Tibial nerve (tissue), 4 donors: ENCODE measurements at places on chromosomes 2 and 18. TPM values are rescaled to one million over a fixed set of nuclear protein-coding genes. Genes with fewer than 3 reads are reported as not detected.
A peak's percentile ranks its signal among the peaks of the same experiment; 100 is the strongest.

GRCh38 chr18:37565977-37566478 lies 430 bp upstream of the CELF4 start:
- no peak overlapping the region for H3K27ac ChIP-seq
- H3K36me3 ChIP-seq, result no peaks in the 10 kb centered on the region
- H3K4me3 ChIP-seq, result peak overlapping the region; percentile 39
- H3K27me3 ChIP-seq, result no peaks in the 10 kb centered on the region

- no peak overlapping the region for H3K4me3 ChIP-seq
- DNase-seq, result no peak
- H3K36me3 ChIP-seq, result no peaks in the 10 kb centered on the region
- H3K27me3 ChIP-seq, result no peaks in the 10 kb centered on the region
- no peak overlapping the region for H3K27ac ChIP-seq
- no peaks in the 10 kb centered on the region for H3K4me1 ChIP-seq
Measured at GRCh38 chr2:114550364-114550763, 107.9 kb downstream of the DPP10 start.

DNA sequence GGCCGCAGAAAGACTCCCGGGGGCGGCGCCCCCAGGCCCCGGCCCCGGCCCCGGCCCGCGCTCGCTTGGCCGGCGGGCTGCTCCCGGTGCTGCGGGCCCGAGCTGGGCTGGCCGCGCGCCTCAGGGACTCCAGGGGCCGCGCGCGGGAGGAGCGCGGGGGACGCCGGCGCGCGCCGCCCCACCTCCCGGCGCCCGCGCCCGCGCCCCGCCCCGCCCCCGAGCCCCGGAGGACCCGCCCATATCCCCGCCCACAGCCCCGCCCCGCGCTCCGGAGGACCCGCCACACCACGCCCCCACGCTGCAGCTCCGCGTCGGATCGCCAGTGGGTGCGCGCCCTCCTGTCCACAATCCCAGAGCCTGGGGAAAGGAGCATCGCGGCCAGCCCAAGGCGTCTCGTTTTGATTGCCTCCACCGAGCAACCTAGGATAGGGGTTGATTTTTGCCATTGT lies at the start of gene PARD6G:
TSS of gene PARD6G (minus strand) at position 122 of the 449 bp plus-strand sequence. CDS start 166 bp downstream, outside the sequence.
- H3K4me3 ChIP-seq, result peak within 1 kb of the TSS; percentile 94
- H3K4me1 ChIP-seq, result peaks cover 6% of the 10 kb centered on the region
- no peaks in the 10 kb centered on the region for H3K27me3 ChIP-seq
- peak within 1 kb of the TSS; percentile 50 for H3K27ac ChIP-seq
- H3K36me3 ChIP-seq, result no peaks in the 10 kb centered on the region

CGREF1 gene
- 2.8 TPM for total RNA-seq

GRCh38 chr2:219230059-219230540 lies 494 bp downstream of the ANKZF1 start:
- peak overlapping the region; percentile 64 for H3K4me3 ChIP-seq
- H3K4me1 ChIP-seq, result peaks cover 13% of the 10 kb centered on the region
- H3K27ac ChIP-seq, result peak overlapping the region; percentile 97
- H3K27me3 ChIP-seq, result no peaks in the 10 kb centered on the region
- H3K36me3 ChIP-seq, result peaks cover 24% of the 10 kb centered on the region
- no peak for DNase-seq

IL36RN gene
- not detected for total RNA-seq

- peaks cover 20% of the 10 kb centered on the region for H3K4me1 ChIP-seq
- H3K36me3 ChIP-seq, result no peaks in the 10 kb centered on the region
- DNase-seq, result no peak
- no peak overlapping the region for H3K4me3 ChIP-seq
Measured at GRCh38 chr2:177271981-177272666, 7.6 kb upstream of the NFE2L2 start.

G6PC2 gene
- total RNA-seq, result not detected

DNA sequence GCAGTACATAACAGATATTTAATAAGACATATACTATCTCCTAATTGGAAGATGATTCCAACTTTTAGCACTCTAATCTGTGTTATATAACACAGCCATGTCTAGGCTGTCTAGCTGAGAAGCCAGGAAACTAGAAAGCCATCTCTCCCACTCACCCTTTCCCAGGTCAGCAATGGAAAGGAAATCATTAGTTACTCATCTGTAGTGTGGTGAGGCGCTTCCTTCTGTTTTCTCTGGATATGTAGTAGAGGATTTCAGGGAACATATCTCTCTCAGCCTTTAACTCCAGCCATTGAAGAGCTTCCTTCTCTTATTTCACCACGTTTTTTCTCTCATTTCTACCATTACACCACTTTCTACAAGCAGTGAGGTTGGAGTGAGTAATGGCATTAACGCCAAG lies 19.4 kb downstream of the RBBP8 start:
- no peaks in the 10 kb centered on the region for H3K27me3 ChIP-seq
- DNase-seq, result no peak
- no peak overlapping the region for H3K27ac ChIP-seq

SATB2 gene
- total RNA-seq, result 19.0 TPM

UCN gene
- total RNA-seq, result 14.9 TPM

DNA sequence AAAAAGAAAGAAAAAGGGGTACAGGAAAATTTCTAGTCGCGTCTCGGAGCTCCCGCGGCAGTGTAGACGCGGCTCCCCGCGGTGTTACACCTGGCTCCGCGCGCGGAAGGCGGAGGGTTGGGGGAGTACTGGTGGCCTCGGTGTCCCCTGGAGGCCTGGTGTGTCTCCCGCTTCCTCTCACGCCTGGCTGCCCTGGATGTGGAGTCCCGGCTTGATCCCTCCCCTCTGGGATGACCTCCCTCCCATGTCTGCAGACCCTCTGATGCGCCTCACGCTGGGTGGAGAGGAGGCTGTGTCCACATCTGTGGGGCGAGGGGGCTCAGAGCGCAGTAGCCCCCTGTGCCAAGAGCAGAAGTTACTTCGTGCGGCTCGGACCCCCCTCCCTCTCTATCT lies 1.2 kb downstream of the KIF5C start:
- H3K4me1 ChIP-seq, result peaks cover 16% of the 10 kb centered on the region
- peak overlapping the region; percentile 43 for H3K4me3 ChIP-seq
- DNase-seq, result no peak

GRCh38 chr2:176421297-176422050 lies 152.2 kb downstream of the MTX2 start:
- no peaks in the 10 kb centered on the region for H3K4me1 ChIP-seq
- H3K36me3 ChIP-seq, result no peaks in the 10 kb centered on the region
- no peaks in the 10 kb centered on the region for H3K27me3 ChIP-seq

DNA sequence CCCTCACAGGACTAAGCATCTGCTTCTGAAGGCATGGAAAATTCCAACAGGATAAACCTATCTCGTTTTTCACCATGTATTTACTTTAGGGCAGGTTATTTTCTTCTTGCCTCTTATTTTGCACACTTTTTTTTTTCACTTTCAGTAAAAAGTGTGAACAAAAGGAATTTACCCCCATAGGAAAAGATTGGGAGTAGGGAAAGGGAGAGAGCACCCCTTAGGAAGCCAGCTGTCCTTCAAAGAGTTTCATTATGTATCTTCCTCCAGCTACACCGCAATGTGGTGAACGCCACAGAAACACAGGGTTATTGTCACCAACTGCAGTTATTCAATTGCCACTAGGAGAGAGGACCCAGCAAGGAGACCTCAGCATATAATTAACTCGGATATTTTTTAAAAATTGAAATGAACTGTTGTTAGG lies 286.2 kb upstream of the VRK2 start:
- no peak for DNase-seq
- no peak overlapping the region for H3K27ac ChIP-seq
- no peaks in the 10 kb centered on the region for H3K27me3 ChIP-seq
- no peaks in the 10 kb centered on the region for H3K36me3 ChIP-seq

- H3K27me3 ChIP-seq, result no peaks in the 10 kb centered on the region
- no peaks in the 10 kb centered on the region for H3K4me1 ChIP-seq
- H3K36me3 ChIP-seq, result no peaks in the 10 kb centered on the region
Measured at GRCh38 chr2:106703161-106703560, 182.8 kb downstream of the ST6GAL2 start.

TGFA gene
- 10.9 TPM for total RNA-seq

CCDC178 gene
- total RNA-seq, result 0.78 TPM

GRCh38 chr18:67305466-67305865 lies 211.1 kb downstream of the DSEL start:
- no peaks in the 10 kb centered on the region for H3K27me3 ChIP-seq
- no peak overlapping the region for H3K4me3 ChIP-seq
- H3K4me1 ChIP-seq, result no peaks in the 10 kb centered on the region
- no peaks in the 10 kb centered on the region for H3K36me3 ChIP-seq

DNA sequence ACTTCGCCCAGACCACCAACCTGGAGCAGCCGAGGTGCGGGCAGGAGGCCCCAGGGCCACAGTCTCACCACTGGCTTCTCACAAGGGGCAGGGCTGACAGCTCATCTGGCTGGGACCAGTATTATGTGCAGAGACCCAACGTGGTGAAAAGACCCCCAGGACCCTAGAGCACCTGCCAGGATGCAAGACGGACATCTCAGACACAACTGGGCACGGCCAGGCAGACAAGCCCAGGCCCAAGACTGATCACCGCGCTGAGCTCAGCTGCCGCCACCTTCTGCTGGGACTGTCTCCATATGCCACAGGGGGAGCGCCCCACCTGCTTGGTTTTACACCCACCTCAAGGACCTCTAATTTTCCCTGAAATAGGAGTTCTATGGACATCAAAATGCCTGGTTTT lies 23.2 kb downstream of the HDAC4 start:
- no peak overlapping the region for H3K27ac ChIP-seq
- H3K27me3 ChIP-seq, result no peaks in the 10 kb centered on the region
- no peaks in the 10 kb centered on the region for H3K4me1 ChIP-seq
- no peak overlapping the region for H3K4me3 ChIP-seq
- H3K36me3 ChIP-seq, result peaks cover 27% of the 10 kb centered on the region

DNA sequence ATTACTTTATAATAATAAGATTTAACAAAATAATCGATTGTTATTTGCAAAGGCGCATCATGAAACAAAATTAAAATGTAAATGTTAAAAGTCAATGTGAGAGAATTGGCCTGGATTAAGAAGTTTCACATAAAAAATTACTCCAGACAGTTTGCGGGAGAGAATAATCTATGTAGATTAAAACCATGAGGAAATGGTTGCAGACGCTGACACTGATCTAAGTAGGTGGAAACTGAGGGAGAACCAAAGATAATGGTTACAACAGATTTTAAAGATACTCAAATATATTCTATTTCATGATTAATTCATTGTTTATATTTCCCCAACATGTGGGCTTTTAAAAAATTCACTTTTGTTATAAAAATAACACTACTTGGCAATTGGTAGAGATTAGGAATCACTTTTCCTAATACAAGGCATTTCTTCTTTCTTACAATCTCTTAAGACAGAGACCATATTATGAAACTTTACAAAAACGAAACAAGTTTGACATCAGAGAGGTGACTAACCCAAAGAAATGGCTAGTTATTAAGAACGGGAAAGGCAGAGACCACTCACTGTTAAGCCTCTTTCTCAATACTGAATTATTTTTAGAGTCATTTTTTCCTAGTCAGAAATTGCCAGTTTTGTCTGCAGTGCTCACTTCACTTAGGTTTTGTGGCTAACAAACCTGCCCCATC lies 1.6 kb downstream of the KANSL1L start:
- no peaks in the 10 kb centered on the region for H3K36me3 ChIP-seq
- peak overlapping the region; percentile 100 for H3K27ac ChIP-seq
- peak overlapping the region; percentile 53 for H3K4me3 ChIP-seq
- peaks cover 4% of the 10 kb centered on the region for H3K4me1 ChIP-seq
- H3K27me3 ChIP-seq, result no peaks in the 10 kb centered on the region
- no peak for DNase-seq

GRCh38 chr2:47078541-47079482 lies 76.3 kb downstream of the STPG4 start:
- no peaks in the 10 kb centered on the region for H3K27me3 ChIP-seq
- no peak for DNase-seq
- peaks cover 7% of the 10 kb centered on the region for H3K36me3 ChIP-seq
- H3K27ac ChIP-seq, result peak overlapping the region; percentile 89
- no peak overlapping the region for H3K4me3 ChIP-seq

DNA sequence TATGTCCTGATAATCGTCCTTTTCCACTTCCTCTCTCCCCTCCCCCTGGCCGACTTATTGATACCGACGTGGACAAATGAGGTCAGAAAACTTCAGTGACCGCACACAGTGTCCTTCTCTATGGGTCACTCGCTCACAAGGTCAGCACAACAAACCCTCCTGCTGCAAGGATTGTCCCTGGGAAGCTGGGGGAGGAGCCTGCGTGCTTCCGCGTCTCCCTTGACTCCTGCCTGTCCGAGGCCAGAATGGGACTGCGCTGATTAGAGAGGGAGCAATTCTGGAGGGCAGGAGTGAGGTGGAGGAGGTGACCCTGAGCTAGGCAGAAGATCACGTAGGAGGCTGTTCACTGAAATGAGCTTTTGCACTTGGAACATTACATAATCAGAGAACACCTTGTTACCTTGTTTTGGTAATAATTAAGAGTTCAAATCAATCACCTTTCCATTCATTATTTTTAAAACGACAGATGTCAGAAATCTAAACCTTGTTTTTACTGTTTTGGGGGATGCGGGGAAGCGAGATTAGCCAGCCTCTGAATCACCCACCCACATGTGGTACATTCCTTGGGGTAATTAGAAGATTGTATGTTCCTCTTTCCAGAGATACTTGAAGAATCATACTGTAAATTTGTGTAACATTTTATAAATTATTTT lies 70.6 kb downstream of the CTAGE1 start:
- H3K4me3 ChIP-seq, result no peak overlapping the region
- no peak overlapping the region for H3K27ac ChIP-seq
- peaks cover 37% of the 10 kb centered on the region for H3K27me3 ChIP-seq
- H3K4me1 ChIP-seq, result peaks cover 44% of the 10 kb centered on the region
- no peaks in the 10 kb centered on the region for H3K36me3 ChIP-seq

- no peak overlapping the region for H3K4me3 ChIP-seq
- H3K27ac ChIP-seq, result no peak overlapping the region
- H3K27me3 ChIP-seq, result no peaks in the 10 kb centered on the region
- H3K4me1 ChIP-seq, result no peaks in the 10 kb centered on the region
- no peak for DNase-seq
- H3K36me3 ChIP-seq, result no peaks in the 10 kb centered on the region
Measured at GRCh38 chr2:75932996-75933395, 222.3 kb upstream of the GCFC2 start.

PSMA8 gene
- total RNA-seq, result not detected

RFX8 gene
- total RNA-seq, result 5.1 TPM

GRCh38 chr2:26245231-26245732 lies 543 bp downstream of the HADHB start:
- H3K27me3 ChIP-seq, result no peaks in the 10 kb centered on the region
- peak overlapping the region; percentile 91 for H3K4me3 ChIP-seq
- H3K4me1 ChIP-seq, result peaks cover 63% of the 10 kb centered on the region
- no peaks in the 10 kb centered on the region for H3K36me3 ChIP-seq

GRCh38 chr18:68233018-68233417 lies 481.9 kb downstream of the TMX3 start:
- H3K27ac ChIP-seq, result no peak overlapping the region
- DNase-seq, result no peak
- H3K27me3 ChIP-seq, result no peaks in the 10 kb centered on the region
- H3K36me3 ChIP-seq, result no peaks in the 10 kb centered on the region
- no peaks in the 10 kb centered on the region for H3K4me1 ChIP-seq

DNA sequence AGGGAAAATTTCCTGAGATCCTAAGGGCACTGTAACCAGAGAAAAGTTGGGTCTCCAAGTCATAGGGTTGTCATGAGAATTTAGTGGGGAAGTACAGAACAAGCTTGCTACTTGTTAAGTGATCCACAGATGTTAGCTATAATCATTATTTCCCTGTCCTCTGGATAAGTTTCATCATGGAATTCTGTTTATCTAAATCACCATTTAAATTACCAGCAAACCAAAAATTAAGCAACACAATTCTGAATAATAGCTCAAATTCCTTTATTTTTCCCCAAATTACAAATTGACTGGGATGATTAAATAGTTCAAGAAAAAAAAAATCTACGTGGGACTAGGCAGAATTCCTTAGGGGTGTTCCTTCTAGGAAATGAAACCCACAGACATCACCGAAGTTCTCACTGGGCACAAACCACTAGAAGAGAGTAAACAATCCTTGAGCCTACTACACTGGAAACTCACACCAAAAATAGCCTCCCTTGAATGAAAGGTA lies 159.5 kb downstream of the COL6A3 start:
- H3K4me1 ChIP-seq, result no peaks in the 10 kb centered on the region
- no peaks in the 10 kb centered on the region for H3K36me3 ChIP-seq
- DNase-seq, result no peak
- no peak overlapping the region for H3K4me3 ChIP-seq
- peak overlapping the region; percentile 23 for H3K27ac ChIP-seq
